ENCODE measurements at places on chromosomes 6 and 20.
A peak's percentile ranks its signal among the peaks of the same experiment; 100 is the strongest.

DNA sequence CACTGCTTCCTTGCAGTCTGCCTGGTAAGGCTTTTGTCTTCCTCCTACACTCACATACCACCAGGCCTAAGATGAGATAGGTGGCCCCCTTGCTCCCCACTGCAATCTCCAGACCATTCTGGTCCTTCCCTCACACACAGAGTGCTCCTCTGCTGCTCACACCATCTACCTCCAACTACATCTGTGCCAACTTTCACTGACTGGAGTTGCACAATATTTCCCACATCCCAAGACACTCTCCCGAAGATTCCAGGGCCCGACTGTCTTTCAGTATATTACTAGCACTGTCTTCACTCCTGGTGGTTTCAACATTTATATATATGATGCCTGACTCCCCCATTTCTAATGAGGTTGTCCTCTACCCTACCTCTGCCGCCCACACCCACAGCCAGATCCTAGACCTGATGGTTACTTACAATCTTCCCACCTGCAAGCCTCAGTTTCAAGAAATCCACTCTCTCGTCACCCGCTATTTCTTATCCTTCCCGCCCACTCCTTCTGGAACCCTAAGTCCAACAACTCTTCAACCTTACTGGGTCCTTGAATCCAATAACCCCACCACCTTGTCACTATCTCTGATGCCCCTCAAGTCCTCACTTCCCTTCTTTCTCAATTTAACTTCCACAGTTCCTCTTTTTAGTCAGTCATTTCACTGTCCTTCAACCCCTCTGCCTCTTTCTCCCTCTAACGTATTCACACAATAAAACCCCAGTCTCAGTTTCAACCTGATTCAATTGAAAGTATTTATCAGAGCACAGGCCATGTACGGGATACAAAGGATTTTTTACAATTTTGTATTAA lies 21.6 kb downstream of the RALGAPA2 start:
- no peak for DNase-seq

DNA sequence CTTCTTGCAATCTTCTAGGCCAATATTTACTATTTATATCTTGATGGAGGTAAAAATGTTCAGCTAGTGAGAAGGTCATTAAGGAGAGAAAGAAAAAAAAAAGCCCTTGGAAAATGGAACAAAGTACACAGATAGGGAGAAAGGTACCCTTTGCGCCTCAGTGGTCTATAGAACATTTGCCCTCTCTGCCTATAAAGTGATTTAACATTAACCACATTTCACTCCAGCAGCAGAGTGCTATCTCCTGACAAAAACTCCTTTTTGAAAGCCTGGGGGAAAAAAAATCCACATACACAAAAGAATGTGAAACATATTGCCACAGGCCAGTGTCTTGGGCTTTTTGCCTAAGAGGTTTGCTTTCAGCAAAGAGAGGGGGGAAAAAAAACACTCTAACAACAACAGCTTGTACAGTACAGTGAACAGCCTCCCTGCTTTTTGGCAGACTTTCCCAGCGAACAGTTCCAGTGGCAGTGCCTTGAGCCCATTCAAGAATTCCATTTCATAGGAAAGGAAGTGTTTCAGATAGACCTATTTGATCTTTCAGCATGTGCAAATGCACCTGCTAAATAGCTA lies 695 bp downstream of the ARHGAP18 start:
- DNase-seq: peak; percentile 69

- no peak for DNase-seq
These were observed 102.6 kb downstream of the ATP9A start for GRCh38 chr20:51665543-51666118.

DNA sequence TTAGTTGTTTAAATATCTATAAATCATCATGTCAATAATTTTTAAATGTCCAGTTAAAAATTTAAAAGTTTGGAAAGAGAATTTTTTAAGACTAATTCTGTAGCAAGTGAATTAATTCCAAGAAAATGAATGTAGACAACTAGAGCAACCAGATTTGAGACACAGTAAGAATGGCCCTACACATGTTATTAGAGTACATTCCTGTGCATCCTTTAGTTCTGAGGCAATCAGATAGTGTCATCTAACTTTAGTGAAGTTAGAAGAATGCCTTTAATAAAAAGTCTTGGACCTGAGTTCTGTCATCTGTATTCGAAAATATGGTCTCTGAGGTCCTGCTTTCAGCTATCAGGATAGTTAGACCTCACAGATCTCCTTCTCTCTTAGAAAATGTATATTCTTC lies 63.7 kb downstream of the HIVEP2 start:
- no peak for DNase-seq

DNA sequence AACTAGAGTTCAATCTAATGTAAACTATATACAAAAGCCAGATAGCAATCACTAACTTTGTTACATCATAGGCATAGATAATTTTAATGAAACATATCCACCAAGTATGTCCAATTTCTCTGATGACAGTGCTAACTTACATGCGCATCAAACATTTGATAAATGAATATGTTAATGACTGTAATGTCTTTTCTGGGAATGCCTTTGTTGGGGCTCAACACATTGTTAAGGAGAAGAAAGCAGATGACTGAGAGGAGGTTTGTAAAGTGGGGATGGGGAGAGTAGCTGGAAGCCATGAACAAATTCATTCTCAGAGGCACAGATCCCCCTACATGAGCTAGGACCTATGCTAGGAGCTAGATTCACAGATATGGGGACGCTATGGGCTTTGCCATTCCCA lies 950.0 kb downstream of the KIF16B start:
- no peak for DNase-seq

GRCh38 chr20:54385746-54386145 lies 89.6 kb upstream of the DOK5 start:
- no peak for DNase-seq

DNA sequence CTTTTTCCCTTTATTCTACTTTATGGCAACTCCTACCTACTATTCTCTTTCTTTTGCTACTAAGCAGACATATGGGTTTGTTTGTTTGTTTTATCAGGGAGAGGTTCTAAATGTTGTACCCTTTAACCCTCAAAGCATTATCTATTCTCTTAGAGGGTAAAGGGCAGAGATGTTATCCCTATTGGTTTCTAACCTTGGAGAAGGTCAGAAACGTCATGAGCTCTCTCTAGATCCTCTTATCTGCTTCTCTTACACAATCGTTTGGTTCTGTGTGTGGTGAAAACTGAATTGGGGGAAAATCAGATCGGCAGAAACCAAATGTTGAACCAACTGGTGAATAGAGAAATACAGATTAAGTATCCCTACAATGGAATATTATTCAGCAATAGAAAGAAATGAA lies 6.4 kb upstream of the MPC1 start:
- DNase-seq: no peak

GRCh38 chr6:107330168-107330567 lies 129.2 kb downstream of the PDSS2 start:
- no peak for DNase-seq

GRCh38 chr20:25669826-25670422 lies 26.7 kb downstream of the ZNF337 start:
- DNase-seq: no peak

GRCh38 chr20:8073024-8073832 lies 53.7 kb upstream of the TMX4 start:
- peak; percentile 11 for DNase-seq

- DNase-seq: no peak
These were observed 25.7 kb upstream of the OGFRL1 start for GRCh38 chr6:71262914-71263313.

GRCh38 chr6:126607289-126607688 lies 267.4 kb downstream of the CENPW start:
- DNase-seq: peak; percentile 80

DNA sequence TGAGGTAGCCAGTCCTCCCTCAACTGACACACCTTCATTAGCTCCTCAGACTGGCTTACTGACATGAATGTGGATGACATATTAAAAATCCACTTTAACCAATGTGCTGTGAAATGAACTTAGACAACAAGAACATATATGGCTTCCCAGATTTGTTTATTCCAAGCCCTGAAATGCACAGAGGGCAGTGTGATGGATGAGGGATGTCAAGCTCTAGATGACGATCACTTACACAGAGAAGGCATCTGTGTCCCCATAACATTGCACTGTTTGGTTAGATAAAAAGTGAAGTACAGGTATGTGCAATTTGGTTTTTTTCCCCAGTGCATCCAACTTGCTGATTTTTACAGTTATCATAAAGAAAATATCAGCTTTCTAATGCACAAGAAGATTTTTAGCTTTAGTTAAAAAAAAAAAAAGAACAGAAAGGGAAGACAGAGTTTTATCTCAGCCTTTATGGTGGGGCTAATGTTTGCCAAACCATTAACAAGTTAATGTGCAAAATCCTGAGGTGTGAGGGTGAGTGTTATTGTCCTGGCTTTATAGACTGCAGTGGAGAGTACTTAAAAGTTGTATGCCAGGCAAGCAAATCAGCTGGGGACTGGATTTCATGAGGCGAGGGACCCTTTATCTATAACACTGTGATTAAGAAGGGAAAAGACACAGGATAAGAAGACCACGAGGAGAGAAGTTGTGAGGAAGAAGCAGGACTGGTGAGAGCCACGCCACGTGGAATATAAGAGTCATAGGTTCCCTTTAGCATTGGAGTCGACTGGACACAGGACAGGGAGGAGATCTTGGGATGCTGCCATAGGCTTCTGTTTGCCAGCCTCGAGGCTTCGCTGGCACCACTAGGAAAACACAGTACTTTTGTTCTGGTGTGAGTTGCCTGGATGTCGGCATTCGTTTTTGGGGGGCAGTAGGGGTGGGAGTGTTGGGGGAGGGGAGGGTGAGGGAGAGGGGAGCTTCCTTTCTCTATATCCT lies 90.0 kb upstream of the BACH2 start:
- DNase-seq: peak; percentile 23

GRCh38 chr20:60407011-60407771 lies 449.0 kb downstream of the CDH26 start:
- DNase-seq: no peak

DNA sequence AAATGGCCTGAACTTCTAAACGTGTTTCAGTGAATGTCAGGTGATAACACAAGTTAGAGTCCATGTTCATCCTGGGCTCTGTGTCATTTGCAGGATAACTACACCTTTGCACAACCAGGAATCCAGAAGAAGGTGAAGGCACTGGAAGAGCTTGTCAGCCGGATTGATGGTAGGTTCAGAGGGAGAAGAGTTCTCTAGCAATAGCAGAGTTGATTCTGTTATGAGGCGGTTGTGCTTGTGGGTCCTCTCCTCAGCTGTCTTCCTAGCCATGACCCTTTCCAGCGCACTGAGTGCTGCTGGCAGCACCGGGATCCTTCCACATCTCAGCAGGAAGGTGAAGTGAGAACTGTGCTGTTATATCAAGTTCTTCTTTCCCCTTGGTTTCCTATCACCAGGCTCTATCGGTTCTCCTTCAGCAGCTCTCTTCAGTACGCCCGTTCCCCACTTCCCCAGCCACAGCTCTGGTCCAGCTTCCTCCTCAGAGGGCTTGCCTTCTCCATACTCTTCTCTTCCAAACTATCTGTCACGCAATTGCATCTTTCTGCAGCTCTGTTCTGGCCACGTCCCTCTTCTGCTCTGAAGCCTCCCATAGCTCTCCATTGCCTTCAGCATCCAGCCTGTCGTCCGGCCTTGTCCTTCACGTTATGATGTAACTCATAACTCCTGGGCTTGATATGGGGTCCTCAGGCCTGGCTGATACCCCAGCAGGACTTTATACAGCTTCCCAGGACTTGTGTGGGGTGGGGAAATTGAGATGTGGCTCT lies 39.9 kb upstream of the RNF8 start:
- no peak for DNase-seq

- DNase-seq: no peak
These were observed 17.7 kb downstream of the PDSS2 start for GRCh38 chr6:107441682-107442081.

- no peak for DNase-seq
These were observed 15.7 kb upstream of the POU5F1 start for GRCh38 chr6:31186052-31186734.

DNA sequence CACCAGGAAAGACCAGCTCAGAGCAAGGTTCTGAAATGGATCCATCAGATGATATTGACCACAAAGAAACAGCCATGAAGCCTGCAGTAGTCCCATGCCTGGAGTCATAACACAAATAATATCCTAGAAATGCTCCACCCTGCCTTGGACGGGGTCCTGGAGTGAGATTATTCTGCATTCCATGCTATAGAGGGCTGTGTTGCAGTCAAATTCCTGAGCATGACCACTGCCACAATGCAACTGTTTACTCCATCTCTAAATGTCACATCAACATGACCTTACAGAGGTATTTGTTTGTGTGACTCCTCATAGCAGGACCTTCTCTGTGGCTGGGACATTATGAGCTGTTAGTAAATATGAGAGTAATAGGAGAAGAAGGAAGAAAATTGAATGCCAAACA lies 257.5 kb upstream of the TCF21 start:
- DNase-seq: no peak

DNA sequence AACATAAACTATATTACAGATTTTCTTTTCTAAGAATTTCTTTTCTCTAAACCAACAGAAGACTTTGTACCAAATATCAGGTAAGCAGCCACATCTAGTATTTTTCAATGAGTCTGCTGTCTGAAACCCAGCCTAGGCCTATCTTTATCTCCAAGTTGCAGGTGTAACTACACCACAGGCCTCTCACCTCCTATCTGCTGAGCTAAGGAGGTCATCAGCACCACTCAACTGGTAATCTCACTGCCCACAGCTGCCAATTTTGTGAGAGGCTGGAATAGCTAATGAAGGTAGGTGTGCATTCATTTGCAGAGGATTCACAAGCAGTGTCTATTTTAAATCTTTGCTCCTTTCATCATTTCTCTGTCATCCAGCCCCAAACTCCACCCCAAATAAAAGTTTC lies 584.8 kb downstream of the HDGFL1 start:
- DNase-seq: no peak

DNA sequence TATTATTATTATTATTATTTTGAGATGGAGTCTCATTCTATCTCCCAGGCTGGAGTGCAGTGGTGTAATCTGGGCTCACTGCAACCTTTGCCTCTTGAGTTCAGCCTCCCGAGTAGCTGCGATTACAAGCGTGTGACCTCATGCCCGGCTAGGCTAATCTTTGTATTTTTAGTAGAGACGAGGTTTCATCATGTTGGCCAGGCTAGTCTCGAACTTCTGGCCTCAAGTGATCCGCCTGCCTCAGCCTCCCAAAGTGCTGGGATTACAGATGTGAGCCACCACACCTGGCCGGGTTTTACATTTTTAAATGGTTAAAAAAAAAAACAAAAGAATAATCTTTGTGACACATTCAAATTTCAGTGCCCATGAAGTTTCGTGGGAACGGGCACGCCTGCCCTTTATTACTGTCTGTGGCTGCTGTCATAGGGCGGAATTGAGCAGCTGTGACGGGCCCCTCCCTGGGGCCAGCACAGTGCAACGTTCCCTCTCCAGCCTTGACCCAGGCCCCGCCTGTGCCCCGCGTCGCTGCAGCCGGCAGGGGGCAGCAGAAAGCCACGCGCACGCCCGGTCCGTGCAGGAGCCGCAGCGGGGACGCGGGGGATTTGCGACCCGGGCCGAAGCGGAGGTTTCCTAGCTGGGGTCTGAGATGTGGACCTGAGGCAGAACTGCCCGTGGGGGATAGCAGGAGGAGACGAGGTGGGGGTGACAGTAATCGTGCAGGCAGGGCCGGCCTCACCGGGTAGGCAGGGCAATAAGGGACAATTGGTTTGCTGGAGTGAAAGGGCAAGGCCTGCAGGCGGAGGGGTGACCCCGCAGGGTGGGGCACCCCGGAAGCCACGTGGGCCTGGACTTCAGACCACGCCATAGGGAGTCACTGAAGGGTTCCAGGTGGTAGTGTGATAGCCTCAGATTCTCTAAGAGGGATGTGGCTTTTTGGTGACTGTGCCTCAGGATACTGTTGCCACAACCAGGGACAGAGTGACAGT lies 54.3 kb downstream of the SYTL3 start:
- DNase-seq: peak; percentile 59

- DNase-seq: no peak
These were observed 116.1 kb upstream of the TRAF3IP2 start for GRCh38 chr6:111721753-111722154.

GRCh38 chr6:151490996-151491395 lies 2.8 kb upstream of the CCDC170 start:
- no peak for DNase-seq
